K562 (cell line): ENCODE measurements at places on chromosomes 12 and 14. TPM values are rescaled to one million over a fixed set of nuclear protein-coding genes. Genes with fewer than 3 reads are reported as not detected.

The C12orf50 gene
- not detected in 2 replicates for polyA plus RNA-seq

The TDRD9 gene
- 0.04 and 0.09 TPM in 2 replicates for polyA plus RNA-seq

The SLC8A3 gene
- polyA plus RNA-seq: not detected in 2 replicates

The STON2 gene
- 20.2 and 24.9 TPM in 2 replicates for polyA plus RNA-seq

The P2RX4 gene
- polyA plus RNA-seq: 21.5 and 23.4 TPM in 2 replicates

The ADAMTS20 gene
- 0.09 TPM in 1 of 2 replicates, not detected in the other for polyA plus RNA-seq

The INHBC gene
- 0.24 TPM in 1 of 2 replicates, not detected in the other for polyA plus RNA-seq

The CLEC1B gene
- polyA plus RNA-seq: not detected in 2 replicates

The LRP10 gene
- 12.7 and 15.9 TPM in 2 replicates for polyA plus RNA-seq

The TMEM263 gene
- polyA plus RNA-seq: 12.6 and 13.7 TPM in 2 replicates
